ENCODE measurements at places on chromosomes 12 and 14. TPM values are rescaled to one million over a fixed set of nuclear protein-coding genes. Genes with fewer than 3 reads are reported as not detected.
A peak's percentile ranks its signal among the peaks of the same experiment; 100 is the strongest.

The LRCOL1 gene
- polyA plus RNA-seq, result not detected

The SETD3 gene
- polyA plus RNA-seq, result 46.9 TPM

The SRRM4 gene
- polyA plus RNA-seq, result not detected

GRCh38 chr12:68613209-68613904, 2.7 kb downstream of the RAP1B start:
- DNase-seq, result no peak

- DNase-seq, result no peak
Observed at GRCh38 chr12:58435647-58436046, 484.7 kb downstream of the LRIG3 start.

DNA sequence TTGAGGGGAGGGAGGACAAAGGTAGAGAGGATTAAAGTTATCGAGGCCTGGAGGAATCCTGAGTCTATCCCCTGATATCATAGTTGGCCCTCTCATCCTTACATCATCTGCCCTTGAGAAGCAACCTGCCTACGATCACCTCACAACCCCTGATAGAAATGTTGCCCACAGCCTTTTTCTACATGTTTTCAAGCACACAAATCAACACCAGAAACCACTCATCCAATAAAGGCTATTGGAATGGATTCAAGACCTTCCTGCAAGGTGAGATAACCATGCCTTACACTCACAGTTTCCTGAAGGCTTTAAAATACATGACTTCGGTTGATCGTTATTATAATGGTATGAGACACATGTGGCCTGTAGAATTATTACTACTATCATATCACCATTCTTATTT, 175.7 kb upstream of the EGLN3 start:
- DNase-seq, result no peak

GRCh38 chr12:71949646-71950045, 11.0 kb downstream of the TPH2 start:
- no peak for DNase-seq

DNA sequence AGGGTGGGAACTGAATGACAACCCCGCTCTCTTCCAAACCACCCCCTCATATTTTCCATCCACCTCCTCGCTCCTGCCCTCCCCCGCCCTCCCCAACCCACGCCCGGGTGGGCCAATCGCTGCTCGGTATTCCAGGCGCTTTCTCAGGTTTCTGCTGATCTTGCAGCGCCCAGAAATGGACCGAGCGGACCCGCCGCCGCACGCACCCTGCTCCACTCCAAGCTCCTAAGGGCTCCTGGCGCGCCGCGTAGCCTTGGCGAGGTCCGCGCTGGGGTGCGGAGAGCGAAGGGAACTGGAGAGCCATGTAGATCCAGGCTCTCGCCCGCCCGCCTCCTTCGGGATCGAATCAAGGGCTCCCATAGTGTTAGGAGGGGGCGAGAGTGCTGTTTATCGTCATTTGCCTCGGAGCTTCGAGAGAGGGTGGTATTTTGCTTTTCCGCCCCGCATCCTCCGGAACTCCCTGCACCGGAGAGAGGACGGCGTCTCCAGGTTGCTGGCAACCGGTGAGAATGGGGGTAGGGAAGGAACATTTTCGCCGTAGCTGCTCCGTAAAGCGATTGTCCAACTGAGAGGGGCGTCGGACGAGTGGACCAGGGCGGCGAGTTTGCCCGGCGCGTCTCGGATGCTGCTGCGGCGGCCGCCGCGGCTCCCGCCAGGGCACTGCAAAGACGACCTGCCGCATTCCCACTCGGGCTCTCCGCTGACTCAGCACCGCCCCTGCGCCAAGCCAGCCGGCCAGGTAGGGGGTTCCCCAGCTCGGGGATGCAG, at the start of gene KCNA1:
KCNA1 (plus strand) TSS at position 172 of the 768 bp plus-strand sequence. CDS start 1,474 bp downstream, outside the sequence.
- peak; percentile 42 for DNase-seq

DNA sequence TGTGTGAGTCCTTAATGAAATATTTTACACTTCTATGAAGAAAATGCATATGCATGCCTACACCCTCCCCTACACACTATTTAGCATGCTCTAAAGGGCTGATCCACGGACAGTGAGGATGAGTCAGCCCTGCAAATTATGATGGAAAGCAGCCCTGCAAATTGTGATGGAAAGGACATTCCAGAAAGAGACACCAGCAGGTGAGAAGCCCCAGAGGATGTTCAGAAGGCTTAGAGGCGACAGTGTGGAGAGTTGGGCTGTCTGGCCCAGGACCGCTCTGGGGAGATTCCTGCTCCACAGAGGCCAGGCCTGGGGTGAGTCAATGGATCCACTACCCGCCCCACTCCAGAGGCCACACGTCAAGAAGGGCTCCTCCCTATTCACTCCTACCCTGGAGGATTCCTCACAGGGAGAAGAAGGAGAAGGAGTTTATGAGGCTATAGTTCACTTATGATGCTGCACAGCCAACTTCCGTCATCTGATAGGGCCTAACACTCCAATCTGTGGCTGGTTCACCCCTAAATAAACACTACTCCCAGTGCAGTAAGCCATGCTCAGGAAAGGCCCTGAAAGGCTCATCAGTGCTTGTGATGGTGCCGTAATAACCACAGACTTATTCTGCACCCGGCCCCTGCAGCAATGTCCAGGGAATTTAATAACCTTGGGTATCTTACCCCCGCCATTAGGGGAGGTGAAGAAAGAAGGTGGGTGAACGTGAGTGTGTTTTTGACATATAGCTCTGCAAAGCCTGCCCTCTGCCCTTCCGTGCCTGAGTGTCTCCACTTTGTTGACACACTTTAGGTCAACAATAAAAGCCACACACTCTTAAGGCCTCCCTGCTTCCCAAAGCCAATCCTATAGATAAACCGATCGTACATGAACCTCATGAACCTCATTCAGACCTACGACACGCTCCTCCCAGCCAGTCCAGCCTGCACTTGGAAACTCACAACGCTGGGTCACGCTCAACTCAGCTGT, 46.4 kb downstream of the CLMN start:
- DNase-seq, result peak; percentile 12

DNA sequence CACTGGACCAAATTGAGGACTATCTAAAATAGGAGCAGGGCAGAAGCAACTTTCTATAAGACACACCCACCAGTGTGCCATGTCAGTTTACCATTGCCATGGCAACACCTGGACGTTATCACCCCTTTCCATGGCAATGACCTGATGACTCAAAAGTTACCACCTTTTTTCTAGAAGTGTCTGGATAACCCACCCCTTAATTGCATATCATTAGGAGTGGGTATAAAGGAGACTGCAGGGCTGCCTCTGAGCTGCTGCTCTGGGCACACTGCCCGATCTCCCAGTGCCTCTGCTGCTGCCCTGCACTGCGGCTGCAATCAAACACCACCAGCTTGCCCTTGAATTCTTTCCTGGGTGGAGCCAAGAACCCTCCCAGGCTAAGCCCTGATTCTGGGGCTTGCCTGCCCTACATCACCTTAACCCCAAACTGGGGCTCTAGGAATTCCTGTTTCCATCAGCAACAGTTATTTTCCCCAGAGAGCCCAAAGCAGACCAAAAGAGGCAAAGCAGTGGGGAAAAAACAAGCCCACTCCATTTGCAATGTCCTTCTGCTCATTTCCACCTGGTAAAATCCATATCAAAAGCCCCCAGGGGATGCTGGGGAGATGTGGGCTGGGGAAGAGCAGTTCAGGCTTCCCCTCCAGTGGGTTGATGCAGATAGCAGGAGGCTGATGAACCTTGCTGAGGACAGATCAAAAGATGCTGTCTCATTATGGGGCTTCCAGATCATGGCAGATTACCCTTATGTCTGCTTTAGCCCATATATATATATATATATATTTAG, 129.5 kb upstream of the NCOR2 start:
- no peak for DNase-seq
